ENCODE measurements at places on chromosomes 5 and 9. TPM values are rescaled to one million over a fixed set of nuclear protein-coding genes. Genes with fewer than 3 reads are reported as not detected.

Gene SH3TC2
- 8.3 TPM for total RNA-seq

- DNase-seq: no peak
These were observed 118.4 kb downstream of the ZNF608 start for GRCh38 chr5:124627815-124628595.

DNA sequence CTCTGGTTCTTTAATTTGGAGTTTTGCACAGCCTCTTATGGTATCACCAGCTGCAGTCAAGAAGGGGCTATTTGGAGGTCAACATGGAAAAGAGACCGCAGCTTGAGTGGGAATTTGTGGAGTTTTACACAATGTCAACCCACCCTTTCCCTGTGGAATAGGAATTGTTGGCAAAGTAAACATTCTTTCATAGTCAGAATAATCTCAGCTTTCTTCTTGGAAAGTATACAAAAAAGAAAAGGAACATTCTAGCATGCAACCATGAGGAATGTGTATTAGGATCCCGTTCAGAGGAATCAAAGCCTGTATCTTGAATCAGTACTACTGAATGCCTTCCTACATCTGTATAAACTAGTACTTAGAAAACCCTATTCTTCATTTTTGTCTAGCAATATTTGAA, 107.6 kb downstream of the LURAP1L start:
- DNase-seq: no peak

Gene MTX3
- 16.4 TPM for total RNA-seq

- no peak for DNase-seq
These were observed 586.3 kb downstream of the PTPRD start for GRCh38 chr9:10026443-10026984.

Gene SHC3
- 4.6 TPM for total RNA-seq

Gene PLPP7
- total RNA-seq: 31.9 TPM

Gene SNX24
- 10.6 TPM for total RNA-seq

- DNase-seq: no peak
These were observed 39.0 kb upstream of the ICE1 start for GRCh38 chr5:5383461-5383860.

Gene ANP32B
- total RNA-seq: 53.0 TPM

Gene HK3
- 9.5 TPM for total RNA-seq

Gene PLEKHG4B
- 0.14 TPM for total RNA-seq

Gene SCGB3A2
- not detected for total RNA-seq

DNA sequence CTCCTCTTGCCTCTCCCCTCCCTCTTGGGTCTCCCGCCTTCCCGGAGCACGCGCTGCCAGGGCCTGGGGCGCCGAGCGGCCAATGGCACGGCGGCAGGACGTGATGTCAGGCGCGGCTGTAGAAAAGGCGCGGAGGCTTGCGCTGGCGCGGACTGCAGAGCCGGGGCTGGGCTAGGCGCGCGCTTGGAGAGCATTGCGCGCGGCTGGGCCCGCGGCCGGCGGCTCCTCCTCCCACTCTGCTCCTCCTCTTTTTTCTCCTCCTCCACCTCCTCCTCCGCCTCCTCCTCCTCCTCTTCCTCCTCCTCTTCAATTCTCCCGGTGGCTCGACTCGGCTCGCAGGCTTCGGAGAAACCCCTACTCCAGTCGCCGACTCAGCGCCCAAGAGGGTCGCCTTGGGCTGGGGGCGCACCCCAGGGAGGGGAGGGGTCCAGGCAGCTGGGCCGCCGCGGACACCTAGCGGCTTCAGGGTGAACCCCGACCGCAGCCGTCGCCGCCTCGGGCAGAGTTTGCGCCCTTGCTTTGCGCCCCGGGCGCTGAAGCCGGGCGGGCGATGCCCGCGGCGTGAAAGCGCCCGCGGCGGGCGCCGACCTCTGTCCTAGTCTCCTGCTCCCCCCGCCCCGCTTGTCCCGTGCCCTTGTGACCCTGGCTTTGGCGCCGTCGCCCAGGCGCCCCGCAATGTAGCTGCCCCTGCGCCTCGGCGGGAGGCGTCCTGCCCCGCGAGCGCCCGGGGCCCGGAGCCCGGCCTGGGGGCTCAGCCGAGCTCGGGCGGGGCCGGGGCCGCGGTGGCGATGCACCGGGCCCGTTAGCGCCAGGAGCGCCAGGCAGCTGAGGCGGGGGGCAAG, at the start of gene LHX2:
Gene LHX2 (plus strand): TSS at position 309 of the 842 bp plus-strand sequence. CDS start 581 bp downstream, outside the sequence.
- no peak for DNase-seq

Gene NFIB
- 63.8 TPM for total RNA-seq

Gene CETN3
- 13.2 TPM for total RNA-seq

GRCh38 chr5:71883742-71884103, 164.6 kb downstream of the CARTPT start:
- no peak for DNase-seq

GRCh38 chr9:117266855-117267497, 147.9 kb downstream of the ASTN2 start:
- no peak for DNase-seq

GRCh38 chr5:17796757-17797396, 162.6 kb downstream of the TAF11L14 start:
- no peak for DNase-seq

GRCh38 chr5:66307647-66308241, 163.6 kb downstream of the SREK1 start:
- no peak for DNase-seq

DNA sequence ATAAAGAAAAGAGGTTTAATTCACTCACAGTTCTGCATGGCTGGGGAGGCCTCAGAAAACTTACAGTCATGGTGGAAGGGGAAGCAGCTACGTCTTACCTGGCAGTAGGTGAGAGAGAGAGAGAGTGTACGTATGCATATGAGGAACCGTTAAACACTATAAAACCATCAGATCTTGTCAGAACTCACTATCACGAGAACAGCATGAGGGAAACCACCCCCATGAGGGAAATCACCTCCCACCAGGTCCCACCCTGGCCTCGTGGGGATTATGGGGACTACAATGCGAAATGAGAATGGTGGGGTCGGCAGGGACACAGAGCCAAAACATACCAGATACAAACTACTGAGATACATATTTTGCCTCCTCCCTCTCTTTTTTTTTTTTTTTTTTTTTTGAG, 10.8 kb upstream of the FER start:
- no peak for DNase-seq

GRCh38 chr9:107246259-107247254, 36.5 kb upstream of the RAD23B start:
- no peak for DNase-seq

Gene SPINK6
- 0.99 TPM for total RNA-seq

GRCh38 chr9:2319421-2319820, 302.2 kb upstream of the VLDLR start:
- no peak for DNase-seq

DNA sequence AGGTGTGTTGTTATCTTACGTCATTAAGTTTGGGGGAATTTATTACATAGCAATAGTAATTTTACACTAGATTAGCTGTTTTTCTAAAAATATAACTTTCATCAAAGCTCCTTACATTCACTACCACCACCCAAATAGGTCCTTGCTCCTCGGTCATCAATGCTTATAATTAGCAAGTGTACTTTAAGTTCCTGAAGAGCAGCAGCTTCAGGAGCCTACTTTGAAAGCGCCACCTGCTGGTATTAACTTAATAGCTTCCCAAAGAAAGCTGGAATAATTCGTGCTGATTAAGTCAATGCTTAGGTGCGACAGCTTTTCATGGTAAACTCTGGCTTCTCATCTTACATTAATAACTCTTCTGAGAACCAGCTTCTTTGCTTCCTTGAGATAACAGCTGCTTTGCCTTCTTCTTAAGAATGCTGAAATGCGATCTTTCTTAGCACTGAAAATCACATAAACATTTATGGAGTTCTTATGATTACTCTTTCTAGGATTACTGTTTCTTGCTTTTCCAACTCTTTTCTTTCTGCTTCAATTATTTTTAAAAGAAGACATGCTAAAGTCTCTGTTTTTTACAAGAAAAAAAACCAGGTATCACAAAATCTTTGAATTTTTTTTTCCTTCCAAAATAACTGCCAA, 10.0 kb upstream of the C5 start:
- no peak for DNase-seq

DNA sequence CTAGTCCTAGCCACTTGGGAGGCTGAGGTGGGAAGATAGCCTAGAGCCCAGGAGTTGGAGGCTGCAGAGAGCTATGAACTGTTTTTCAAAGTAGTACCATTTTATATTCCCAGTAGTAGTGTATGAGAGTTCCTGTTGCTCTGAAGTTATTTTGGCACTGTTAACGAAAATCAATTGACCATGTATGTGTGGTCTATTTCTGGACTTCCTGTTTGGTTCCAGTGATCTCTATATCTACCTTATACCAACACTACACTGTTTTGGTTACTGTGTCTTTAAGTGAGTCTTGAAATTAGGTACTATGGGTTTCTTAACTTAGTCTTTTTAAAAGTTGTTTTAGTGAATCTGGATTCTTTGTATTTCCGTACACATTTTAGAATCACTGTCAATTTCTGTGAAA, 13.6 kb downstream of the SLF1 start:
- no peak for DNase-seq

DNA sequence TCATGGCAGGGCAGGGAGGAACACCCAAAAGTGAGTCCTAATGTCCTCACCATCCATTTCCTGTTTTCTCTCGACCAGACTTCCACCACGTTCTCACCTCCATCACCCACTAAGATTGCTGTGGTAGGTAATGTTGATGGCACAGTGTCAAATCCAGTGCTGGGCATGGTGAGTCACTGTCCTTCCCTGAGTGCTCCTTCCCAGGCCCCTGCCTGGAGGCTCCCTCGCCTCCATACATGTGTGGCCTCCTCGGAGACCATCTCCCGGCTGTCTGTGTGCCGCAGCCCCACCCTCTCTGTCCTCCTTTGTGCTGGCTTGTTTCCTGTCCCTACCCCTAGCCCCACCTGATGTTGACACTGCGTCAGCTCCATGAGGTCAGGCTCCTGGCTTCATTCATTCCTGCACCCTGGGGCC, 177.5 kb downstream of the SYK start:
- no peak for DNase-seq

Gene ELAVL2
- not detected for total RNA-seq

DNA sequence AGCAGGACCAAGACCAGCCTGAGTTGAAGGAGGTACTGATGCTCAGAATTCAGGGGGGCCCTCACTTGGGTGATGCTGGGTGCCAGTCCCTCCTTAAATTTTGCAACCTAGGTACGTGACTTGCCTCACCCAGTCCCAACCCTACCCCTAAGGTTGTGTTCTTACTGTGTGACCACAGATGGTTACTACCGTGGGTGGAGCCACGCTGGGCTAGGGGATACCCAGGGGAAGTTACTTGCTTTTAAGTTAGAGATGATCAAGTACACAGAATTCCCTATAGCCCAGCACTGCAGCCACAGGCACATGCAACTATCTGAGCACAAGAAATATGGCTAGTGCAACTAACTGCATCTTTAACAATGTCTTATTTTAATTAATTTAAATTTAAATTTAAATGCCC, 32.9 kb downstream of the NXNL2 start:
- DNase-seq: no peak

Gene PDLIM4
- 38.2 TPM for total RNA-seq

Gene OTP
- not detected for total RNA-seq

- DNase-seq: no peak
These were observed 36.0 kb downstream of the FAM78A start for GRCh38 chr9:131240047-131240921.

- DNase-seq: no peak
These were observed 147.8 kb downstream of the TENT4A start for GRCh38 chr5:6861036-6861435.

GRCh38 chr9:70481471-70481870, 67.0 kb upstream of the KLF9 start:
- DNase-seq: no peak

DNA sequence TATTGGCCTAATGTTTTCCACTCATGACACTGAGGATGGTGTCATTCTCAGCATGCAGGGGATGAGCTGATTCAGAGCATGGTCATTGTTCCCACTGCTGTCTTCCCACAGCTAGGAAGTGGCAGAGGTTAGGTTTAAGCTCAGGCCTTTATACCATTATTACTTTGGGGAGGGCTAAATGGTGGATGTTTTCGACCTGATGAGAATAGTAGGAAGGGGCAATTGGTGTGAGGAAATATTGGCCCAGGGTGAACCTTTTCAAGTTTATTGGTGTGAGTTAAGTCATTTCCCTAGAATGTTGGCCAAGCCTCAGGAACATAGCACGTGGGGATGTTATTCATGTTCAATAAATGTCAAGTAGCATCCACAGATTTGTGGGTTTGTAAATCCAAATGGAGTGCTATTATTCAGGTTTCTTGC, 59.6 kb downstream of the ARHGAP26 start:
- no peak for DNase-seq

GRCh38 chr9:89358985-89359384, 40.7 kb downstream of the SECISBP2 start:
- no peak for DNase-seq

Gene CDC42SE2
- 31.6 TPM for total RNA-seq

Gene SLC34A1
- total RNA-seq: not detected

GRCh38 chr5:12691330-12691729, 787.1 kb upstream of the CTNND2 start:
- DNase-seq: no peak

- DNase-seq: no peak
These were observed 18.3 kb downstream of the ASPN start for GRCh38 chr9:92463984-92464383.

Gene QRFP
- total RNA-seq: not detected

Gene STPG3
- total RNA-seq: not detected

DNA sequence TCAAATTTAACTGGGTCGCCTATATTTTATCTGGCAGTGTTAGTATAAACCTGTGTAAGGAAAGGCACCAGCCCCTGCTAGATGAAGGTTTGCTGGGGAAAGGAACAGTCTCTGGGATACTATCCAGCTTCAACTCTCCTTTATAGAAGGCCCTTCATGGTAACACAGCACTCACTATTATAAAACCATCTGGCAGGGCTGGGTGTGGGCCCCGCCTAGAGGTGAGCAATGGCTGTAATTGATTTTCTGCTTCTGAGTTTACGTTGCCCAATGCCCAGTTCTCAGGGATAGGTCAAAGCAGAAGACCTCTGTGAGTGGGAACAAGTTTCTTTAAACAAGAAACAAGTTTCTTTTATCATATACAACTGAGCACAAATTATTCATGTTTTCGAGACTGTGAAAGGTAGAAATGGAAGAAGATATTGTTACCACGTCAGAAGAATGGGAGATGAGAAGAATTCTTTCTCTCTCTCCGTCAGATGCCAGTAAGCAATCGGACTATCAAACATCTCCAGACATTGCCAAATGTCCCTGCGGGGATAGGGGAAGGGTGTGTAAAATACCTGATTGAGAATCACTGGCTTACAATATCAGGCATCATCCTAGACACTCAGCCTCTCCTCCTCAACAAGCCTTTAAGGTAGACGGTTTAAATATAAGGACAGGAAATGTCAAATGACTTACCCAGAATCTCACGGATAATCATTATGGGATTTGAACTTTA, 205.9 kb downstream of the PDZD2 start:
- no peak for DNase-seq

DNA sequence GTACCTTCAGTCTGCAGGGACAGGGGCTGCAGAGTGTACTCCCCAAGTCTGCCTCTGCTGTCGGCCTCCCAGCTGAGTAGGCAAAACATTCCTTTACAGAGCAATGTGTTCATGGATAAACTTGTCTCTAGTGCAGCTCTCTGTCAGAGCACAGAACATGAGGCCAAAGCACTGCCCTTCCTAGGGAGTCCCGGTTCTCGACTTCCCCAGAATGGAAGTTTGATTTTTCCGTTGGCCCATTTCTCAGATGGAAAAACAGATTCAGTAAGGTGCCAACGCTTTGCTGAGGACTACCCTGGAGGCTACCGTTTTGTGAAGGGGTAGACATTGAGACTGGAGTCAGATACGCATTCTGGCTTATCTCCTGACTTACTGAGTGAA, 422 bp upstream of the TRIM32 start:
- DNase-seq: no peak
